Stimulated activated CD8-positive, alpha-beta memory T cell treated with anti-CD3 and anti-CD28 coated beads, Interleukin-7, amount 100 ng/mL, for 24 hours (primary cell): ENCODE measurements at places on chromosomes 1 and 21.

DNA sequence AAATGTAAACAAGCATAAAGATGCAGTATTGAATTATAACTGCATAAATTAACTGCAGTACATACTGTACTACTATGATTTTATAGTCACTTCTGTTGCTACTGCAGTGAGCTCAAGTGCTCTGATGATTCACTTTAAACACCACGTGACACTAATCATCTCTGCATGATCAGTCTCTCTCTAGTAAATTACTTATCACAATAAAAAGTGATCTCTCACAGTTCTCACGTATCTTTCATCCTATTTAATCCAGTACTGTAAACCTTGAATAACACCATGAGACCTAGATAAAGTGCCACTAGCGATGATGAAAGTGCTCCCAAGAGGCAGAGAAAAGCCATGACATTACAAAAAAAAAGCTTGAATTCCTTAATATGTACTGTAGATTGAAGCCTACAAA lies 1242.0 kb downstream of the AMY1C start:
- no peak for DNase-seq

DNA sequence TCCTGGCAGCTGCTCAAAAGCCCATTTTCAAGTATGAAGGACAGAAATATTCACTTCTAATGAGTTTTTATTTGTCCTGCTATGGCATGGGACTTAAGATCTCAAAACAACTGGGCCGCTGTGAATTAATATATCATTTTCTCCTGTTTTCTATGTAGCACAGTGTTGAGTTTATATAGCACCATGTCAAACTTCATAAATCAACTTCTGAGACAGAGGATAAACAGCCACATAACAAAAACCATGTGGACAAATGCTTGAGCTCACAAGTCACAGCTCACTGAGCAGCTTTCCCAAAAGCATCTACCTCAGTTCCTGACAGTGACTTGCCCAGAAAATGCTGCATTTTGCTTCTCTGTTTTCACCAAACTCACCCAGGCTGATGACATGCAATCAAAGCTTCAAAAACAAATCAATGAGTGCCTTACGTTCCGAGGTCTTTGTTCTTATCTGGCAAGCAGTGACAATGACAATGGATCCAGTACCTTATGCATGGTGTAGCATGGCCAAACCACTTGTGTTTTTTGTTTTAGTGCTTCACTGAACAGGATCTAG lies 722.6 kb downstream of the LRRIQ3 start:
- no peak for DNase-seq

DNA sequence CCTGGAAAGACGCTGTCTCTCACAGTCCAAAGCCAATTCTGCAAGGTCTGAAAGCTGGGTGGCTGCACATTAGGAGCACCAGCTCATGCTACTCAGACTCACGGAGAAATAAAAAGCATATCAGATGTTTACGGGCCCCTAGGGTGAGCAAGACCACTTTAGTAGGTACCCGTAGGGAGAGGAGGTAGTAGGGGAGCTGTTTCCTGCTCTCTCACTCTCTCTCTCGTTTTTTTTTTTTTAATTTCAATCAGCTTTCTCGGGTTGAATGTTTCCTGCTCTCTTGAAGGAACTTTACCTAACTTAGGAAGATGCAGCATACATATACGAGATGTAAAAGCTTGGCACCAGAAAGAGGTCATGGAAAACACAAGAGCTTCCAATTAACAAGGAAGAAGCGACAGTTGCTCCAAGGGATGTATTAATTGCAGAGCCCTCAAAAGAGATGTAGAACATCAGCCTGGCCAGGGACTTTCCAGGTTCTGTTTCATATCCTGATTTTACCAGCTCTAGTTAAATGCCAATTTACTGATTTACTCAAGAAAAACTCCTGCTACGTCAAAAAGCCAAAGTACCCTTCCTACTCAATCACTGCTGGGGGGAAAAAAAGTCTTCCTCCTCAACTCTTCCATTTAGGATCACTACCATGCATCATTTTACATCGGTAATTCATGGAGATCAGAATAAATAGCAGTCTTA lies 3.1 kb downstream of the LORICRIN start:
- DNase-seq, result no peak

GRCh38 chr21:45088116-45088515 lies 13.7 kb downstream of the ADARB1 start:
- DNase-seq, result no peak

GRCh38 chr1:167722152-167722869 lies 529 bp downstream of the MPZL1 start:
- DNase-seq, result no peak

DNA sequence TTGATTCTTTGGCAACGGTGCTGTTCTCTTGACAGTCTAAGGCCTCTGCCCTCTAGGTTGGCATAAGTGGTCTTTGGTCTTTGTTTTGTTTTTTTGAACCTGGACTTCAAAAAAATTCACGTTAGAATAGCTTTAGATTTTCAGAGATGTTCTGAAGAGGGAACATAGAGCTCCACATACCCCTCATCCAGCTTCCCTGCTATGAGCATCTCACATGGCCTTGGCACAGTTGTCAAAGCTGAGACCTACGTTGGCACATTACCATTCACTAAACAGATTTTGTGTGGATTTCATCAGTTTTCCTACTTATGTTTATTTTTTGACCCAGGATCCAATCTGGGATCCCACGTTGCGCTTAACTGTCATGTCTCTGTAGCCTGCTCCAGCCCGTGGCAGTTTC lies 60.8 kb downstream of the ARHGEF10L start:
- DNase-seq, result no peak

- no peak for DNase-seq
These were observed 34.2 kb upstream of the ETS2 start for GRCh38 chr21:38771536-38771935.

DNA sequence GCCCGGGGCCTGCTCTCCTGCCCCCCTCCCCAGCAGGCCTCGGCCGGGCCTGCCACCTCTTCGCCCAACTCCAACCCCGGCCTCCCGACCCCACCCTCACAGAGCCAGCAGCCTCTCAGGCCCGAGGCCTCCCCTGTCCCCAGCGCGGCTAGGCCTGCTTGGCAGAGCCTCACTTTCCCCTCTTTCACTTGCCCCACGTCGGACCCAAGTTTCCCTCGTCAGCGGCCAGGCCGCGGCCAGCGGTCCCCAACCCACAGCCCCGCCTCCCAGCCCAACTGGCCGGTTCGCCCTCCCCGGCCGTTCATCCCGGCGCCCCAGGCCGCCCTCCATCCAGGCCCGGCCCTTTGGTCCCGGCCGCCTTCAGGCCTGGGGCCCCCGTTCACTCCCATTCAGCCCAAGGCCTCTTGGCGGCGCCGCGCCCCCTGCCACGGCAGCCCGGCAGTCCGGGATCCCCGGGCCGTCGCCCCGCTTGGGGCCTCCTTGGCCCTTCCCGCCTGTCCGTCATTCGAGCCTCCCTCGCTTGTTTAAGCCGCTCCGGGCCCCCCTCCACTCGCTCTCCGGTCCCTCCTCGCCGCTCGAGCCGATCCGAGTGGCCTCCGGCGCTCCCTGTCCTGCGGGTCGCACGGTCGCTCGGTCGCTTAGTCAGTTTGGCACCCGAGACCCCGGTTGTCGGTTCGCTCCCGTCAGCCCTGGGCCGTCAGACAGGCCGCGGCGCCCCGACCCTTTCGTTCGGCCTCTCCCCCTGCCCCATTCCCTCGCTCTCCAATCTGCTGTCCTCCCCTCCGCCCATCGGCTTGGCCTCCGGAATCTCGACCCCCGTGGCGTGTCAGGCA lies 1.4 kb downstream of the LRRC41 start:
- DNase-seq, result no peak

GRCh38 chr1:235864931-235865525 lies 1.7 kb downstream of the LYST start:
- DNase-seq, result no peak

DNA sequence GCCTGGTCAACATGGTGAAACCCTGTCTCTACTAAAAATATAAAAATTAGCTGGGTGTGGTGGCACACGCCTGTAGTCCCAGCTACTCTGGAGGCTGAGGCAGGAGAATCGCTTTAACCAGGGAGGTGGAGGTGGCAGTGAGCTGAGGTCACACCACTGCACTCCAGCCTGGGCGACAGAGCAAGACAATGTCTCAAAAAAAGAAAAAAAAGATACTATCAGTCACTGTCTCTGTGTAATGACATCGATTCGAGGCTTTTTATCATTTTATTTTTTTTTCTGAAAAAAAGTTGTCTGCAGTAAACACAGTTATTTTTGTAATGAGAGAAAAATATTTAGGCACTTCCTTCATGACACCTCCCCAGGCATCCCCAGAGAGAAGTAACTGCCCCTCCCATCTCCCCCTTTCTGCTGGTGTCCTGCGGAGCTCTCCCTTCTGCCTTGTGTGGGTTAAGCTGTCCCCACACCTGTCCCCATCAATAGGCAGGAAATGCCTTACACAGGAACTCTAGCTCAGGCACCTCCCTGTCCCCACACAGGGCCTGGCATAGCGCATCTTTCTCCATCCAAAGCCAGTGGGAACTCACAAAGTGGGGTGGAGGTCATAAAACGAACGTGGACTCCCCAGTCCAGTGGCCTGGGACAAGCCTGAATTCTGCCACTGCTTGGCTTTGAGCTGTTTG lies 132.0 kb downstream of the SYF2 start:
- no peak for DNase-seq

GRCh38 chr21:15978215-15978738 lies 248.5 kb downstream of the USP25 start:
- DNase-seq, result no peak

DNA sequence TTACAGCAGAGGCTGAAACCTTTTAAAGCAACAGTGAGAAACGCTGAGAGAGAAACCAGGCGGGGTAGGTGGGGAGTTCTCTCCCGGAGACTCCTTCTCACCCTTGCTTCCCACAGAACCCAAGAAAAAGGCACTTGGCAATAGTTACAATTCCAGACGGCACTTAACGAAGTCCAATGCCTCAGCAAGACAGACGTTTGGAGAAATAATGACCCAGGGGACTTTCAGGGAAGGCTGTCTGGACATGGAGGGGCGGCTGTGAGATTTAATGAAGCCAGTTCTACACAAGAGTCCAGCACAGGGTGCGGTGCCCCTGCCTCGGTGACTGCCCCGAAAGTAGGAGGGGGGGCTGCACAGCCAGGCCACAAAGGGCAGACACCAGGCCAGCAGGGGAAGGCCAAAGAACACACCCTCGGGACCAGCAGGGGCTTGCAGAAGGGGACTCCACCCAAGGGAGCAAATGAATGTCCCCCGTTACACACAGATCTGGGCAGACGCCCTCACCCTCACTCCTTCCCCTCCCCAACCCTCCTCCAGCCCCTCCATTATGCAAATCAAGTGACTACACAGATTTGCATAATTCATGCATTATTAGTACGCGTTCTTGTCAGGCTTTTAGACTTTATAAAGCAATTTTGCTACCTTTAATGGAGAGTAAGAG lies 26.3 kb downstream of the KCNN3 start:
- DNase-seq, result no peak

- no peak for DNase-seq
These were observed 328.7 kb downstream of the PTPRC start for GRCh38 chr1:198967566-198967965.

DNA sequence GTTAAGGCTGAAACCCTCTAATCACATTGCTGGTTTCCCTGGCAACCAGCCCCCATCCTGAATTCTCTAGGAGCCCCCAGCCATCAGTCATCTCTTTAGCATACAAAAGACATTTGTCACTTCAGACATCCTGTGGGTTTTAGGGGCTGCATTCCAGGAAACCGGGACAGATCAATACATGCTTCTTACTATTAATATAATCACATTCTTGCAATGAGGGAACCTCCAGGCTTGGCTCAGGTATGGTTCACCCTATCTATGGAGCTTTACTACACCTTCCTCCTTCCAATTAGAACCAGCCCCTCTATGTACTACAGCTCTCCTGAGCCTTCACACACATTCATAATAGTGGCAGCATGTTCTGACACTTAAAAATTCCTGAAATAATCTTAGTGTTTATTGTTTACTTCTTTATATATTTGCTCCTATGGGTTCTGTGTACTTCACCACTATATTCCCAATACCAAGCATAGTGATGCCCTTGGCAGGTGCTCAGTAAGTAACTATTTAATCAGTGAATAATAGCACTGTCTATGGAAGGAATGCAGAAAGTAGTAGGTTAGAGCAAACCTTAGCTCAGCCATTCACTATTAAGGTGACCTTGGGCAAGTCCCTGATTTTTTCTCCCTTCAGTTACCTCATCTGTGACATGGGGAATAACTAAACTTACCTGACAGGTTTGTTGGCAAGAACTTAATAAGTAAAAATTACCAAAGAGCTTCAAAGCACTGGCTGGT lies 59.6 kb downstream of the ZNF678 start:
- no peak for DNase-seq

GRCh38 chr1:1402072-1402900 lies 3.2 kb upstream of the CCNL2 start:
- no peak for DNase-seq

- no peak for DNase-seq
These were observed at the start of gene IL10 for GRCh38 chr1:206772243-206772937. Gene IL10, minus strand, starts transcription at chr1:206772494. Its CDS starts 59 bp downstream, at chr1:206772435.

GRCh38 chr1:43617668-43618067 lies 32.3 kb upstream of the KDM4A start:
- no peak for DNase-seq

- no peak for DNase-seq
These were observed 2.9 kb upstream of the TSPAN2 start for GRCh38 chr1:115092175-115092574.

GRCh38 chr1:27397110-27397509 lies 4.7 kb downstream of the GPR3 start:
- DNase-seq, result no peak

GRCh38 chr1:47479664-47480063 lies 41.8 kb downstream of the FOXD2 start:
- DNase-seq, result no peak

DNA sequence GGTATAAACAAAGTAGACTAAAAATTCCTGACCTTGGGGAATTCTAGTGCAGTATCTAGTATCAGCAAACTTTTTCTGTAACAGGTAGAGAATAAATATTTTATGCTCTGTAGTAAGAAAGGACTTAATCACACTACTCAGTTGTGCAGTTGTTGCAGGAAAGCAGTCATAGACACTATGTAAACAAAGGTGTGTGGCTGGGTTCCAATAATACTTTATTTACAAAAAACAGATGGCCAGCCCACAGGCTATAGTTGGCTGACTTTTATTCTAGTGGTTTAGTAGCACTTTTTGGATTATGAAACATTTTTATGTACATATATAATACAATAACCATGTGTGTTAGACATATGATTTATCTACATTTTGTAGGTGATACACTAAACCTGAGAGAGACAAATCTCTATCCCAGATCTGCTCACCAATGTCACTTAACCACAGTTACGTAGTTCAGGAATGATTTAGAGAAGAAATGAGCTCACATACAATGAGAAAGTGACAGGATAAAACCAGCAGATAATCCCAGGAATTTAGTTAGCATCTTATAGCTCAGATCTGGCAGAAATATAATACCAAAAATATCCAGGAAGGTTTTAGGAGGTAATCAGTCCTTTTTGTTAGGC lies 56.1 kb downstream of the MIER1 start:
- no peak for DNase-seq

DNA sequence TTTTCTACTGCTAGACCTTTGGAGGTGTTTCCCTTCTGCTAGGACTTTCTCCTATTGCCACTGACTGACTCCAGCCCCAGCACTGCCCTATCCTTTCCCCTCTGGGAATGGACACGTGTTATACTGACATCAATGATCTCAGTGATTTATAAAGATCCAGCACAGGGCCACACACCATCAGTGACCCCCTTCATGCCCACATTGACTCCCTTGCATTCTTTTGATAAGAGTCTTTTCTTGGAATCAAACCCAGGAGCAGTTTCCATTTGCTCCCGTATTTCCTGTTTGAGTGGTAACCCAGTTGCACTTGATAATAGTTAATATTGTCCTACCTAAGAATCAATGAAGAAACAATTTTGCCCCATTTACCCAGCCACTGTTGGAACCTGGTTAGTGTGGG lies 501.0 kb upstream of the USP24 start:
- DNase-seq, result no peak
